ENCODE measurements at places on chromosomes 13 and 19. TPM values are rescaled to one million over a fixed set of nuclear protein-coding genes. Genes with fewer than 3 reads are reported as not detected.

OR7A5 gene
- not detected for total RNA-seq

PLVAP gene
- not detected for total RNA-seq

MTUS2 gene
- not detected for total RNA-seq

FFAR1 gene
- total RNA-seq, result not detected

MYPOP gene
- 7.6 TPM for total RNA-seq

SLC35E1 gene
- total RNA-seq, result 20.4 TPM

CPB2 gene
- total RNA-seq, result not detected
